ENCODE measurements at places on chromosomes 4 and X. TPM values are rescaled to one million over a fixed set of nuclear protein-coding genes. Genes with fewer than 3 reads are reported as not detected.

The MAGEA8 gene
- 0.40 TPM for polyA plus RNA-seq

The LRBA gene
- 39.8 TPM for polyA plus RNA-seq

DNA sequence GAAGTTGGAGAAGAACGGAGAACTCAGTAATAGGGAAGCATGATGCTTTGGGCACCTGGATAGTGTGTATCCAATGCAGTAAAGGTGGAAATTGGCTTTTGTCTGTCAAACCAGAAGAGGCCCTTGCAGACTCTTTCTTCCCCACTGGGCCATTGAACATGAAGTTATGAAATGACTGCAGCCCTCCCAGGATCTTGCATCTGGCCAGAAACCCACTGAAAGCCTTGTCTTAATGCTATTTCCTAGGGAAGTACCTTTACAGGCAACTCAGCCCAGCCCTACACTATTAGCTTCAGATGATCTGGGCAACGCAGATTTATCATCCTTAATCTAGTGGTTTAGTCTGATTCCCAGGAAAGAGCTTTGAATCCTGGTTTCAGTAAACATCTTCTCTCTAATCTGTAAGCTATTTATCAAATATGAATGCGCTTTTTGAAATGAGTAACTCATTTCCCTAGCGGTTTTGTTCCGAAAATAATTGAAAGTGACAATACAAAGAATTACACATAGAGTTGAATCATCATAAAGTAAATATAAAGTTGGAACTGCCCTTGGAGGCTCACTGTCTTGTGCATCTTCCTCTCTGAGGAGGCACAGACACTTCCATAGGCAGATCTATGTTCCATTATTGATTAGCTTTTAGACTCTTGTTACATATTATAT is 464.1 kb downstream of the IDS start:
- no peak for DNase-seq

- DNase-seq = no peak
Measured at GRCh38 chr4:10750714-10751113, 66.1 kb upstream of the CLNK start.

DNA sequence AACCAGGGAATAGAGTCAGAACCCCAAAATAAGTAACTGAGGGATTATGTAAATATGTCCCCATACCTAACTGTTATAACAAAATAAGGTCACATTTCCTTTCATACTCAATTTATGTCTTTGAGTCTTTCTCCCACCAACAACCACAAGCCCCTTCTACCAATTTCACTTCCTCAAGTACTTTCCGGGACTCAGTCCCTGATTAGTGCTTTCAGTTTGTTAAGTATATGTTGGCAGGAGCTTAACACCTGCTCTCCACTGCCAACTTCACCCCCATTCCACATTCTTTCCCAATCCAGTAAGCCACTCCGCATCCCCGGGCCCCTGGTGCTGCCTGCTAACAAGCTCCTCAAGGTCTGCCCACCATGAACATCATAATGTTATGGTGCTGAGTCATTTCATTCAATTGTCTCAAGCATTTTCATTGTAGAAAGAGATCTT is 71.3 kb upstream of the SPRY1 start:
- no peak for DNase-seq

DNA sequence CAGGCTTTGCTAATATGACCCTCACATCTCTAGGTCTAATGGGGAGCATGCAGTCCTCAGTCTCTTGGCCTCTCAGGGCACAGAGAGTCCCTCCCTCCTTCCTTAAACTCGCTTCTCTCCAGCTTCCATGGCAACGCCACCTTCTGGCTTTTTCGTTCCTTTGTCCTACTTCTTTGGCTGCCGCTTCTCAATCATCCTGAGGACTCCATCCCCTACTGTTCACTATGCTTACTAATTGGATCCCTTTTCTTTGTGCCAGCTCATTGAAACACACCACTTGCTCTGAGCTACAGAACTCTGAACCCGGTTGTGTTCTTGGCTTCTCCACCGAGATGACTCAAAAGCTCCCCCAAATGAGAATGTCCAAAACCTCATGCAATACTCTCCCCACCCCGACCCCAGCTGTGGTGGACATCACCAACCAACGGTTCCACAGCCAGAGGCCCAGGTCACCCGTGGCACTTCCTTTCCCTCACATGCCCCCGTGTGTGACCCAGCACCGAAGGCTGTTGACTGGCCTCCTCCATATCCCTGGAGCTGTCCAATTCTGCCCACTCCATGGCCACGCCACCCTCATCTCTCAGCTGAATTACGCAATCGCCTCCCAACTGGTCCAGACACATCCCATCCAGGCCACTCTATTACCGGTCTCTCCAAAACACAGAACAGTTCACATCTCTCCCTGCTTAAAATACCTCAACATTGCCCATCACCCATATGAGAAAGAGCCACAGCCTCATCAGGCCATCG is 34.7 kb downstream of the CRMP1 start:
- no peak for DNase-seq

- DNase-seq = no peak
Measured at GRCh38 chr4:1473718-1474117, 67.5 kb upstream of the NKX1-1 start.

Data from right lung (tissue), 10 donors.